CD4-positive, alpha-beta T cell treated with Interleukin-17A for 4 hours (primary cell): ENCODE measurements at places on chromosomes 7 and 10.

DNA sequence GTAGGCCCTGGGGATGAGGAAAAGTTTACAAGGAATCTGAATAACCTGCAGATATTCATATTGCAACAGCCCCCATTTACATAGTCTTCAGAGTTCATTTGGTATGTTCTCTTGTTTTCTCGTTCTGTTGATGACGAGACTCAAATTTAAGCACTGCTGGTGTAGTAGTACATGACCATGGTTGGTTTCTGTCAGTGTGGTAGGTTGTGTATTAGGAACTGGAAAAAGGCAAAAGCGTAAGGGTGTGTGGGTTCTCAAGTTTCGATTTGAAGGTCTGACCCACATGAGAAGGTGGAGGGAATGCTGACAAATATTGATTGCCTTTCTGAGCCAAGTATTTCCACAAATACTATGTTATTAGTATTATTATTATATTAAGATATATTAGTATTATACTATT is 151.7 kb downstream of the AUTS2 start:
- no peak for DNase-seq

- no peak for DNase-seq
Observed at GRCh38 chr7:2086229-2086628, 146.5 kb downstream of the MAD1L1 start.

DNA sequence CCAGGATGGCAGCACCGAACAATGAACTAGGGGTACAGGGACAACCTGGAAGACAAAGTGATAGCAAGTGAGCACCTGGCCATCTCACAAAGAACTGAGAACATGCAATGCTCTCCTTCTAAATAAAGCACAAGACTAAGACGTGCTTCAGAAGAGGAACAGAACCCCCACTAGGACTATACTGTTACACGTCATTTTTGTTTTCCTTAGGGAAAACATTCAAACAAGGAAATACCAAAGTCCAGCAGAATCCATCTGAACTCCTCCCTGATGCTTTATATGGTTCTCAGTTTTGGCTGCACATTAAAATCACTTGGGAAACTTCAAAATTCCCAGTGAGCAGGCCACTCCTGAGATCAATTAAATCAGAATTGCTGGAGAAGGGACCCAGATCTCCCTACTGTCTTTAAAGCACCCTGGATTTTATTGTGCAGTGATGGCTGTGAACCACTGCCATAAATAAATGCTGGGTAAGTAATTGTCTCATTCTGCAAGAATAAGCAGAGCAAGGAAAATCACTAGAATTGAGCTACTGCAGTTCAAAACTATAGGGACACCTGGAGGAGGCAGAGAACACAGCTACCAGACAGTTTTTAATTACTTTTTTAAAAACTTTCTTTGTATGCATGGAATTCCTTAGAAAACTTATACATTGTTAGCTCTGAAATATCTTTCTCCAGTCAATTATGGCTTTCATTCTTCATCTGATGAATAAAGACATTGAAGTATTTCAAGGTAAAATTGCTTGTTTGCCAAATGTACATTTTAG is 866.5 kb upstream of the GHITM start:
- DNase-seq = no peak

DNA sequence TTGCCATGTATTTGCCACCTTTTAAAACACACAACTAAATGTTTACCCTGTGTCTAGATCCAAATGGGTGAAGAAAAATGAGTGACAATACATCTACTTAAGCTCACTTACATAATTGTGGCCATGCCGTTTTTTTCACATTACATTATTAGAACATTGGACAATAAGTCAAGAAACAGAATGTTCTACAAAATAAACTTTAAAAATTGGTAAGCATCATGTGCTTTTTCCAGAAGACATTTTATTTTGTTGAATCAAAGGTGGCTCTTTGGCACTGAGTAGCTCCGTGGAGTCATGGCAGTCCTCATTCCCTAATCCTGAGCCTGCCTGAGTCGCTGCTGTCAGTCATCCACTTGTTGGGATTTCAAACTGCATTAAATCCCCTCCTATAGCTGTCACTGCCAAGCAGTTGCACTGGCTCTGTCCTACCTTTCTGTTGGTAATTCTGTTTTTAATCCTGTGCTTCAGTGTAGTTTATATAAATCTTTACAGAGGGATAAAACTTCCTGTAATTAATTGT is 32.3 kb downstream of the CAV1 start:
- DNase-seq = no peak

DNA sequence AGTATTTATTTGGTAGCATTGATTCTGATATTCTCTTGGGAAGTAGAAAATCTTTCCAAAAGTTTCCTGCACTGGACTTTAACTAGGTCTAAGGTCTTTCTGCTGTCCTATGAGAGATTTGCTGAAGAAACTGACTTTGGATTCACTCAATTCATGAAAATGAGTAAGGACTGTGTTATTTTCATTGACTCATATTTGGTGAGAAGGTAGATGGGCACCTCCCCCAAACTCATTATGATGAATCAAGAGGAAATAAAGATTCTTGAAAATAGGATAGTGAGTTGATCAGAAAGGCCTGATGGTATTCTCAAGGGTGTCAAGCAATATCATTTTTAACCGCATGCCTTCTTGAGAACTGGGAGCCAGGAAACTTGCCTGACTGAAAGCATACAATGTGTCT is 110.3 kb downstream of the RNF133 start:
- DNase-seq = no peak

DNA sequence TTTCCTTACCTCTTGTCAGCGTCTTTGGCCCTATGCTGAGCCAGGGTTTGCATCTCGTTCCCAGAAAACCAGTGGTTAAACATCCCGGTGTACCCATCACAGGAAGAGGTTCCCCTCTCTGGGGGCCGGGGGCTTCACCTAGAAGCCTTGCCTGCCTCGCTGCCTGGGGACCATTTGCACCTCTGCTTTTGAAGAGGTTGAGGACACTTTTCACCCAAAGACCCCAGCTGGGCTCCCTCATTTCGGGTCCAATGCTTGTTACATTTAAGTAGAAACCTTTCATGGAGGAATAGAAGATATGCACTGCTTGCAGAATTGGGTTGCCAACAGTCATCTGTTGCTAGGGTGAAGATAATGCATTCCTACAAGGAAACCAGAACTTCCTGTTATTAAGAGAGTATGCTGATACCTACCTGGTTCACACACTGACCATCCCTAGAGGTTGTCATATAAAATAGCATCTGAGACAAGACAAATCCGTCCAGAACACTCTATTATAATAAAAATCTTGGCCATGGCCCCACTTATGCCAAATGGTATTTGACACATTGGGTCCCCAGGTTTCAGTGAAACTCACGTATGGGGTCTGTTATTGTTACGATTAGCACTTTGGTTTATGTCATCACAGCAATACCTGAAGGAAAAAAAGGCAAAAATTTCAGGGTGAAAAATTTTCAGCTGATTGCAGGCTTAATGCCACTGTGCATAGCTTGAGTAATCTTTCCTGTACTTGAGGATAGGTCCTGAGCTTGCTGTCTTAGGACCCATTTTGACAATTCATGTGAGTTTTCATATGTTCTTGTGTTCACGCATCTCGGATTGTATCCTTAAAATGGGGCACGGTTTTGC is 917 bp downstream of the ZNF365 start:
- DNase-seq = no peak
